ENCODE measurements at places on chromosomes 5 and 9.

DNA sequence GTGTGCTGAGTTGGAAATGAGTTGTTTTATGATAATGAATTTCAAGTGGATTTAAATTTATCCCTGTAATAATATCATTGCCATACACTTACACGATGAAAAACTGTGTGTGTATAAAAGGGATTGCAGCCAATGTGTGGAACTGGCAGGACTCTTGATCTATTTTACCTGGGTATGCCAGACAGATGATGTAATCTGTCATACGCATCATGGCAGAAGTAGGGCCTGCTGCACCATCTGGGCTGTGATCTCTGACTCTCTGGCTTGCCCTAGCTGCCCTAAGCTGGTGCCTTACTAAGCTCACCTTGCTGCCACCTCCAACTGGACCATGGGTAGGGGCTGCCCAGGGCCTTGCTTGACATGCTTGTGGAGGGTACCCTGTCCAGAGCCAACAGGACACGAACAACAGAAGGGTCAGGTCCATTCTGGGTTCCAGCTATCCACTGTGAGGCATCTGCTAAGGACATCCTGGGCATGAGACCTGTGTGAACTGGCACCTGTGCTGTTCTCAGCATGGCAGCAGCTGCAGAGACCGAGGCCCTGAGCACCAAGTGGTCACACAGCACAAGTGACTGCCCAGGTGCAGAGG lies 184.2 kb downstream of the FSTL4 start:
- no peak for DNase-seq

- DNase-seq = no peak
These were observed 2.0 kb downstream of the SLC6A19 start for GRCh38 chr5:1203311-1203967.

- no peak for DNase-seq
These were observed 30.0 kb upstream of the COL15A1 start for GRCh38 chr9:98913705-98914104.

DNA sequence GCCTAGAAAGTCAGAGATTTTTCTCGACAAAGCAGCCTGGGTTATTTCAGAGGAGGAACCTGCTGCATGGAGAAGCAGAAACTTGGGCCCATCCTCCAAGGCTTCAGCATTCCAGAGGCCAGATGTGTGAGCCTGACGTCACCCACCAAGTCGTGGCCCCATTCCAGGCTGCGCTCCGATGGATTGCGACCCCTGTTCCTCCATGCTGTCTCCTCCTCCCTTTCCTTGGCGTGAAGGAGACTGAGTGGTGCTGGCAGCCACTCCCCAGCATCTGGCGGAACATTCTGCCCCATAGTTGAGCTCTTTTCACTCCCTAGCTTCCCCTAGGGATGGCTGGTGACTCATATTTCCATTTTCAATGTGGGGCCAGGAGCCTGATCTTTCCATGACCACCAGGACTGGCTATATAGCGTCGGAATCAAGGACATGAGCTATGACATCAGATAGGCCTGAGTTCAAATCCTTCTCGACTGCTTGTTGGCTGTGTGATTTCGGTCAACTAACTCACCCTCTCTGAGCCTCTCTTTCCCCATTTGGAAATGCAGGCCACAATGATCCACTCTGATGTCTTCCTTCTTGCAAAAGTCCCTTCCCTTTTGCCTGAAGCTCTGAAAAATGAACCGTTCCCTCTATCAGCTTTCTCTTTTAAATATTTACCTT lies 24.5 kb upstream of the DUSP1 start:
- DNase-seq = no peak

GRCh38 chr9:38071470-38072134 lies 2.6 kb upstream of the SHB start:
- no peak for DNase-seq

GRCh38 chr5:43117092-43117491 lies 3.6 kb upstream of the ZNF131 start:
- DNase-seq = no peak

- no peak for DNase-seq
These were observed 86.0 kb downstream of the FBXL7 start for GRCh38 chr5:15585841-15586591.

- DNase-seq = no peak
These were observed 75.6 kb downstream of the DMRT2 start for GRCh38 chr9:1125741-1126140.

DNA sequence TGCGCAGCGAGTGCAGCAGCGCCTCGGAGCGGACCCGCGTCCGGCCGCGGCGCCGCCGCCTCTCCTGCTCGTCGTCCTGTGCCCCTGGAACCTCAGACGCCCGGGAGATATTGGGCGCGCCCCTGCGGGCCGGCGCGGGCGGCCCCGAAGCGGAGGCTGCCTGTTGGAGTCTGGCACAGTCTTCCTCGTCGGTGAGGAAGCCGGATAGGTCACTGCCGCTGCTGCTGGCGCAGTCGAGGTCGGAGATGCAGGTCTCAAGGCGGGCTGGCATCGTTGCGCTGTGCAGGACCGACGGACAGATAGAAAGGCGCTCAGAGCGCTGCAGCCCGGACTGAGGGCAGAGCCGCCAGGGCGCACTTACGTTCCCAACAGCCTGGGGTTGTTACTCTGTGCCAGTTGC lies 344 bp downstream of the NEUROG1 start:
- DNase-seq = no peak

DNA sequence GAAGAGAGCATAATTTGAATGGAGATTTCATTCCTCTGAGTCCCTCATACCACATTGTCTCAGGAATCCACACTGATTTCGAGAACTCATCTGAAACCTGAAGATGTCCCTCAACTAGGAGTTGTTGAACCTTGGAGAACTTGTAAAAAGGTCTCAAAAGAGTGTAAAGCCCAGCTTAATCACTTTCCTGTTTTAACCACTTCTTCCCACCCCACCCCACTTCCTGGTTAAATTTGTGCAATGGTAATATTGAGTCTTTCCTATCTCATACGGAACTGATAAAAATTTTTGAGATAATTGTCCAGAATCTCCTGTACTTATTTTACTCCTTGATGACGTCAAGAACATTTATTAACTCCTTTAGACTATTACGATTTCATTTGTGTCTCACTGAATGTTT lies 240.7 kb downstream of the ARRDC3 start:
- no peak for DNase-seq

DNA sequence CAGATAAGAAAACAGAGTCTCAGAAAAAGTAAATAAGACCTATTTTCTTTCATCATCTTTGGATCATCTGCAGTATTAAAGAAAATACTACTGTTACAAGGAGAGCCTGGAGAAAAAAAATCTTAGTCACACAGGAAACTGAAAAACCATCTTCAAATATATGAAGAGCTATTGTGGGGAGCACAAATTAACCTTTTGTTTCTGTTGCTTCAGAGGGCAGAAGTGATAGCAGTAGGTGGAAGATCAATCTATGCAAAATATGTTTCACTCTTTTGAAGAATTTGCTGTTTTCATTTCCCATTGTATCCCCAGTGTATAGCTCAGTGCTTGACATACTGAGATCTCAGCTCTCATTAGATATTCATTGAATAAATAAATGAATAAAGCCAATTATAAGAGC lies 13.1 kb upstream of the CEMIP2 start:
- no peak for DNase-seq

- DNase-seq = no peak
These were observed 66.9 kb downstream of the MAN2A1 start for GRCh38 chr5:109756543-109757185.

GRCh38 chr5:52702877-52703276 lies 84.8 kb upstream of the ITGA1 start:
- no peak for DNase-seq

GRCh38 chr9:8456344-8456743 lies 656.8 kb upstream of the DMAC1 start:
- no peak for DNase-seq

GRCh38 chr9:113737517-113738271 lies 138.4 kb upstream of the ZNF618 start:
- DNase-seq = no peak

DNA sequence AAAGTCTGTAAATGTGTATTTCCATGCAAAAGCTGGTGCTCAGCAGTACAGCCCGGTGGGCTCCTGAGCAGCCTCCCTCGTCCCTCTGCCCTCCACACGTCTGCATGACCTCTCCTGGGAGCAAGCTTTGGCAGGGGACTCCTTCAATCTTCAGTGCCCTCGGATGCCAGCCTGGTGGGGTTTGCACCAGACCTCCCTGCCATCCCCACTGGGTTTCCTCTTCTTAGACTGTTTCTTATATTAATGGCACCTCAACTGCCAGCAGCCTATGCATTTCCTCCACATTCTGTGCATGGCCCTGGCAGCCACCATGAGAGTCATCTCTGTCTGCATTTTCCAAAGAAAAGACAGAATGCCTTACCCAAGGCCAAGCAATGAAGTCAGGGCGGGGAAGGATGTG lies 108.4 kb downstream of the ROR2 start:
- DNase-seq = no peak

DNA sequence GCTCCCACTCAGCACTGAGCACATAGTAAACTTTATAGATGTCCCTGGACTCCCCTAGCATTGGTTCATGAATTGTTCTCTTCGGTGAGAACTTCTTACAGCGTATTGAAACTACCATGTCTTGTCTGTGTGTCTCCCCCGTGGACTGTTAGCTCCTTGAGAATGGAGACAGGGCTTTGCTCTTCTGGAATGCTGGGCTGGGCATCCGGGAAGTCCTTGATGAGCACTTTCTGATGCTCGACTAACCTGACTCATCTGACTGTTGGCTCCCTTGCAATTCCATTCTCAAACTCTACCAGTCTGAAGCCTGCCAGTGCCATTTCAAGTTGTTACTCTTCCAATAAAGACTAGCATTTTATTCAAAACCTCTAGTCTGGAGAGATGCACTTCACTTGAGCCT lies 15.0 kb upstream of the PFDN1 start:
- no peak for DNase-seq

DNA sequence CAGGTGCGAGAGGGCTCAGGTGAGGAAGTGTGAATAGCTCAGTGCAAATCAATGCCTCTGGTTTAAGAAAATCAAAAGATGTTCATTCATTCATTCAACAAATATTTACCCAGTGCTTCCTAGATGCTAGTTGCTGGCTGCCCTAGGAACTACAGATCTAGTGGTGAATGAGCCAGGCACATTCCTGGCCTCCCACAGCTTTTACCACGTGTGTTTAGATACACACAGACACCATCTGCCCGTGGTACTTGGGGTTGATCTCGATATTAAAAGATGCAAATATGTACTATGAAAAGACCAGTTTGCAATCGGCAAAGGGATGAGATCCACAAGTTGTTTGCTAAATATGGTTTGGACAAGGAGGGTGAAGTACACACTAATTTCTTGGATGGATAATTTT lies 78.2 kb downstream of the GTF3C4 start:
- no peak for DNase-seq

- peak; percentile 87 for DNase-seq
These were observed 38.3 kb downstream of the FAM78A start for GRCh38 chr9:131237931-131238401.

GRCh38 chr5:120454094-120454798 lies 9.9 kb upstream of the PRR16 start:
- DNase-seq = no peak

DNA sequence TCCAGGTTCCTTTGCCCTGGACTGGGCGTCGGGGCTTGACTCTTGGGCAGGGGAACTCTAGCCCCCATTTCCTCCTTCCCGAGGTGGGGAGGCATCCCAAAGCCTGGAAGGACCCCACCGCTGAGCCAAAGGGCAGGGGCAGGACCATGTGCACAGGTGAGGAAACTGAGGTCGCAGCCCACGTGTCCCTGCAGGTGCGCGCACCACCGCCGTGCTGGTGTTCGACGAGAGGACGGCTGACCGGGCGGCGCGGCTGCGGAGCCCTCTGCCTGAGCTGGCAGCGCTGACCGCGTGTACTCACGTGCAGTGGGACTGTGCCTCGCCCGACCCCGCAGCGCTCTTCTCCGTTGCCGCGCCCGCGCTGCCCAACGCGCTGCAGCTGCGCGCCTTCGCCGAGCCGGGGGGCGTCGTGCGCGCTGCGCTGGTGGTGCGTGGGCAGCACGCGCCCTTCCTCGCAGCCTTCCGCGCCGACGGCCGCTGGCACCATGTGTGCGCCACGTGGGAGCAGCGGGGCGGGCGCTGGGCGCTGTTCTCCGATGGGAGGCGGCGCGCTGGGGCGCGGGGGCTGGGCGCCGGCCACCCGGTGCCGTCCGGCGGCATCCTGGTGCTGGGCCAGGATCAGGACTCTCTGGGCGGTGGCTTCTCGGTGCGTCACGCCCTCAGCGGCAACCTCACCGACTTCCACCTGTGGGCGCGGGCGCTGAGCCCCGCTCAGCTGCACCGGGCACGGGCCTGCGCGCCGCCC lies 2.8 kb downstream of the ADGRD2 start:
- DNase-seq = no peak

- peak; percentile 5 for DNase-seq
These were observed 590 bp downstream of the RASGRF2 start for GRCh38 chr5:80960531-80961375.

DNA sequence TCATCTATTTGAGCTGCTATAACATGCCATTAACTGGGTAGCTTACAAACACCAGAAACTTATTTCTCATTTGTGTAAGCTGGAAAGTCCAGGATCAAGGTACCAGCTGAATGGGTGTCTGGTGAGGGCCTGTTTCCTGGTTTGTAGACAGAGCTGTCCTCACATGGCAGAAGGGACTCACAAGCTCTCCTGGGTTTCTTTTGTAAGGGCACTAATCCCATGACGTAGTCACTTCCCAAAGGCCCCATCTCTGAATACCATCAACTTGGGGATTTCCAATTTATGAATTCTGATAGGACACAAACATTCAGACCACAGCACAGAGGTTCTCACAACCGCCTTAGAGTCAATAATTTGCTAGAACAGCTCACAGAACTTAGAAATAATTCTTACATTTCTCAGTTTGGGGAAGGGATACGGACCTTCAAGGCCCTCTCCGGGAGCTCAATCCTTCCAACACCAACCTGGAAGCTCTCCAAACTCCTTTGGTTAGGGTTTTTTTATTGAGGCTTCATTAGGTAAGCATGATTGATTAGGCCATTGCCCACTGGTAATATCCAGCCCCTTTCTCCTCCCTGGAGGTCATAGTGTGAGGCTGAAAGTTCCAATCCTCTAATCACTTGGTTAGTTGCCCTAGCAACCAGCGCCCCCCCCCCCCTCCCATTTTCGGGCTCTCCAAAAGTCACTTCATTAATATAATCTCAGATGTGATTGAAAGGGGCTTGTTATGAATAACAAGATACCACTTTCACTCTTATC lies 7.6 kb upstream of the DNAJA1 start:
- no peak for DNase-seq

GRCh38 chr5:119309326-119309725 lies 46.5 kb upstream of the TNFAIP8 start:
- DNase-seq = no peak

DNA sequence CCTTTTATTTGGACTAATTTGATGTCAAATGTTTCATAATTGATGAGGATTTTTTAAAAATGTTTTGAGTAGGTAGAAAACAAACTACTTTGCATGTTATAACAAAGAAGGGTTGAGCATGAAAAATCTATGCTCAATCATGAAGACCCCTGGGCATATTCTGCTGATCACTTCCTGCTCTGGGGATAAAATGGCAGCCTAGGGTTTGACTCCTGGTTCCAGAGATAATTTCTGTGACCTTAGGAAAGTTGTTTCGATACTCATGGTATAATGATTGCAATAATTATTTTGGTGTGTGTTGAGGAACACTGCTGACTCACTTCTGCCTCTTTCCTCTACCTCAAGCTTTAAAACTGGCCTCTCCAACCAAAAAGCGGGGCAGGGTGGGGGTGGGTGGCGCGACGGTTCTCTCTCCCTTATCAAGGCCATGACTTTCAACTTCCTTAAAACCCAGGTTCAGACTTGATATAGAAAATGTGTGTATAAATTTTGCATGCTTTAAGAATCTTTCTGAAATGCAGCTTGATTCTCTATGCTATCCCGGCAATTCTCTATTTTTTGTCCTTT lies 6.0 kb upstream of the PIP5K1B start:
- DNase-seq = no peak

GRCh38 chr9:135847833-135848232 lies 59.5 kb downstream of the CAMSAP1 start:
- no peak for DNase-seq
